ENCODE measurements at places on chromosomes 1 and 21.

GRCh38 chr1:26529405-26529654, 231 bp upstream of the RPS6KA1 start:
- no peak for DNase-seq

DNA sequence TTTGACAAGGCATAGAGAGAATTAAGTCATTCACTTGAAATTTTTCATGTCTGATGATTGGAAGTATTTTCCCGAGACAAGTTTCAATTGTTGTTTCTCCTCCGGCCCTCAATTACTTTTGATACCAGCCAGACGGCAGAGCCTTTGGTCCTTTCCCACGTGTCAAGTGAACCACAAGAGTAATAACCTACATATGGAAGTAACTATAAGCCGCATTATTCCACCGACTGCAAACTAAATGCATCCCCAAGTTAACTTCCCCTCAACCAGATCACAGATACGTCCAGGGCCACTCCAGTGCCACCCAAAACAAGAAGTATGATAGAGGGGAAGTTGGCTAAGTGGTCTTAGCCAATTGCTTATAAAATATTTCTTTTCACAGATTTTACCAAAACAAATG, 20.2 kb downstream of the COLGALT2 start:
- no peak for DNase-seq

GRCh38 chr1:179016706-179017382, 8.8 kb upstream of the FAM20B start:
- DNase-seq: no peak

- DNase-seq: no peak
Measured at GRCh38 chr1:100035214-100035613, 65.4 kb downstream of the SLC35A3 start.

DNA sequence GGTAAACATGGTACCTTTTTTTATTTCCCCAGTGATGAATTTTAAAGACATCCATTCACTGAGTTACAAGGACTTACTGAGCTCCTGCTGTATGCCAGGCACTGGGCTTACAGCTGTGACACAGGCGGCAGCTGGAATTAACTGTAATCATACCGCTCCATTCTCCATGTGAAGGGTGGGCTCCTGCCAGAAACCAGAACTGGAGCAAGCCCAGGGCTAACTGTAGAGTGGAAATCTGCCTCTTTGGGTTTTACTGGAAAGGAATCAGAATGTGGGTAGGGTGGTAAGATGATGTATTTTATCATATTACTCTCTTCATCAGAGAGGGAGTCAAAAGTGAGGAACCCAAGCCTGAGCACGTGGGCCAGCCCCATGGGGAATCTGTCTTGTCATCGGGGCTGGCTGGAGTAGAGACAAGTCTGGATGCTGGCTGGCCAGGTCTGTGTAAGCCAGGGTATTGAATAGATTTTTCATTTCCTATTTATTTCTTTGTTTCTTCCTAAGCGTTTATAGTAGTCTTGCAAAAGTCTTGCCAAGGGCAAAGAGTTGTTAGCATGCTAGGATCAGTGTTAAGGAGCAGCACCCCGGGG, 21.5 kb downstream of the FGGY start:
- no peak for DNase-seq

GRCh38 chr21:44067011-44067839, 40.0 kb upstream of the PWP2 start:
- peak; percentile 43 for DNase-seq
